Forelimb muscle (tissue), 1 donor: ENCODE measurements at places on chromosomes 13 and 19.

GRCh38 chr19:19719798-19720197, 13.1 kb downstream of the ZNF14 start:
- DNase-seq: no peak

GRCh38 chr19:4604912-4605311, 34.4 kb upstream of the TNFAIP8L1 start:
- no peak for DNase-seq

DNA sequence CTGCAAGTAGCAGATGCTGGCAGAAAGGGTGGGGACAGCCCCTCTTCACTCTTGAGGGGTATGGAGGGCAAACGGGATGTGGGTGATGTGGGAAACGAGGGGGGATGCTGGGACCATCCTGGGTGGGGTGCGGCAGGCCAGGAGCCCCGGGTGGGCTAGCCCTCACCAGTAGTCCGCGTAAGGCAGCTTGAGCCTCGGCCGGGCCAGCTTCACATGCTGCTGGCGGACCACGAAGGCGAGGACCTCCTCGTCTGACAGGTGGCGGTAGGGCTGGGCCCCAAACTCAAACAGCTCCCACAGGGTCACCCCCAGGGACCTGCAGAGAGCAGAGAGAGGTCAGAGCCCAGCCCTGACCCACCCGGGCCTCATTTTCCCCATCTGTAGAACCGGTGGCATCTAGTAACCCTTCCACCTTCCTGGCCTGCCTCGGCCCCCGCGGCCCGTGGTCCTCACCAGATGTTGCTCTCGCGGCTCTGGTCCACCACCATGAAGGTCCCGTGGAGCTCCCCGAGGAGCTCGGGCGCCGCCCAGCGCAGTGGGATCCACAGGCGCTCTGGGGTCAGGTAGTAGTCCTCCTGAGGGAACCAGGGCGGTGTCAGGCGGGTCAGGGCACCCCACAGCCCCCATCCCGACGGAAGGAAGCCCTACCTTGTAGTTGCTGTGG, 10.7 kb downstream of the LMTK3 start:
- DNase-seq: no peak

DNA sequence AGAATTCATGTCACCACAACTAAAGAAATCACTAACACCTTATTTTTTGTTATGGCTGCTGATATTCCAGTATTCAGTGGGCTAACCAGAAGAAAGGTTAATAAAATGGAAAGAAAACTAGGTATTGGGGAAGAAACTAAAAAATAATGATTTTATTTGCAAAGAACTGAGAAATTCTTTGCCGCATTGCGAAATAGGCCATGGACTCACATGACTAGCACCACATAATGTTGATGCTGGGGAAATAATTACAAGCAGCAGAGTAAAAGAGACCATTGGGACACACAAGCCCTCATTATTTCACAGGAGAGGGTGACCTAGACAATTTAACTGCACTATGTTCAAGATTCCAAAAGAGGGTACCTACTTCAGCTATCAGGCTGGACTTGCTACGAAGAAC, 1411.5 kb downstream of the SLITRK5 start:
- no peak for DNase-seq

DNA sequence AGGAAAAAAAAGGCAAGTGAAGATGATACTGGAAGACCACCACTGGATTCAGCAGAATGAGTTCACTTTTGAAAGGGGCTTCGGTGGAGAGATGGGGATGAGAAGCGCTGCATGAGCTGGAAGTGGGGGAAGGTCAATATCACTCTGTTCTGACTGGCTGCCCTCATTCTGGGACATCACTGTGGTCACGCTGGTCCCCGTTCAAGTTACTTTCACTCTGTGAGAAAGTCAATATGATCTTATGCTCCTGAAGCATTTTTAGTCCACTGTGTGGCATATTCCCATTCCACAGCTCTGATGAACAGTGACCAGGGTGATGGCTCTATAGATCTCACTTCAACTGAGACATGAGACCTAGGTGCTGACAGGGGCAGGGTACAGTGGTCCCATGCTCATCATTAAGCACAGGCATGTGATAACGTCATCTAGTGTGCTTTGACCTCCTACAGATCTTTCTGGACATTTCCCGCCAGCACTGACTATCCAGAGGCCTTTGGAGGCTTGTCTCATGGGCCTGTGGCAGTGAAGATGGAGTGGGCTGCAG, 40.2 kb upstream of the GPR183 start:
- DNase-seq: no peak

DNA sequence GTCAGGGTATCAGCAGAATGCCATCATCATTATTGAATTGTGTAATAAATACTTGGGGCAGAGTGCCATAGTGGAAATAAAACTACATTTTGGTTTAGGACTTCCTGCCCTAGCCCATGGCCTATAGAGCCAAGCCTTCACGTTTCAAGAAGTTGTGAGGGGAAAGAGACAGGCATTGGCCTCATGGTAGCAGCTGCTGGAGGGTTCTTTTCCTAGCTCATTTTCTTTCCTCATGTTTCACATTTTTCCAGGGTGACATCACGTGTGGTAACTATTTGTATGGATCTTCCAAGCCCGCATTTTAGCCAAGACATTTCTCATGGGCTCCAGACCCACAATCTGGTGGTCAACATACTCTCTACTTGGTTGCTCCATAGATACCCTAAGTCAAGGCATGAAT, 80.4 kb downstream of the LRCH1 start:
- DNase-seq: no peak

DNA sequence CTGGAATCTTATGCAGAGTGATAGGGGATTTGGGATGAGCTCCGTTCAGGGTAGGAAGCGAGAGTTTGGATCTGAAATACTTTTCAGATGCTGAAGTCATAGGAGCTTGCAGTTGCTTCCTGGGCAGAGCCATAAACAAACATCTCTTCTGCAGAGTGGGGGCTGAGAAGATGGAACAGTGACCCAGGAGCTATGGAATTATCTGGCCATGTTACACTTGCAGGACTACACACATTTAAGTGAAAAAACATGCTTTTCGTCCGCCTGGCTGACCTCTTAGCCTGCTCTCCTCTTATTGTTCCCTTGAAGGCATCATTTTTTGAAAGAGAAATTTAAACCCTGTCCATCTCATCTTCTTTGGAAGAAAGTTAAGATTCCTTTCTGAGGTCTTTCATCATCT, 40.7 kb downstream of the PSG11 start:
- DNase-seq: no peak

DNA sequence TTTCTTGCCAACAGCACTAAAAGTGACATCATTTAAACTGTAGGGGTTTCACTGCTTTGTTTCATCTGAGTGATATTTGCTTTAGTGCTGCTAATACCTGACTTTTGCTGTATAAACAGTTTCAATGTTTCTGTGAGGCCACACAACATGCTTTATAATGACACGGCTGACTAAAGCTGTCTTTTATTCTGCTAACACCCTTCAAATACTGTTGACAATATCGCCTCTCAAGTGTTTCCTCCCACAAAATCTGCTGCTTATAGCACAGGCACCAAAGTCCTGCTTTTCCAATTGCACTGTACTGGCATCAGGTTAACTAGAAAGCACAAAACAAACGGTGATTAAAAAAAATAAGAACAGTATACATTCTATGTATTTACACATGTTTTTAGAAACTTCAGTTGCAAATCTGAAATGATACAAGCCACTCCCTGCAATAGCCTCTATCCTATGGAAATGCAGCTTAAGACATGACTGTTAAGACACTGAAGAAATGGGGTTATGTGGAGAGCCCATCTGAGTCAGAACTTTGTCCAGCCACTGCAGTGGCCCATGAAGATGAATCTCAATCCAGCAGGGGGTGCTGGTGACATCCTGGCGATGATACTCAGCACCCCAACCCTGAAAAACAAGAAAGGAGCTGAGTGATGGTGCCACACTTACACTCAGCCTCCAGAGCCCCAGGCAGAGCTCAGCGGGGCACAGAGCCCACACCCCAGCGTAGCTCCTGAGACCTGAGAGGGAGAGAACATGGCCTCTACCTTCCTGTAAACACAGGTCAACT, 29.4 kb downstream of the RFXAP start:
- no peak for DNase-seq

DNA sequence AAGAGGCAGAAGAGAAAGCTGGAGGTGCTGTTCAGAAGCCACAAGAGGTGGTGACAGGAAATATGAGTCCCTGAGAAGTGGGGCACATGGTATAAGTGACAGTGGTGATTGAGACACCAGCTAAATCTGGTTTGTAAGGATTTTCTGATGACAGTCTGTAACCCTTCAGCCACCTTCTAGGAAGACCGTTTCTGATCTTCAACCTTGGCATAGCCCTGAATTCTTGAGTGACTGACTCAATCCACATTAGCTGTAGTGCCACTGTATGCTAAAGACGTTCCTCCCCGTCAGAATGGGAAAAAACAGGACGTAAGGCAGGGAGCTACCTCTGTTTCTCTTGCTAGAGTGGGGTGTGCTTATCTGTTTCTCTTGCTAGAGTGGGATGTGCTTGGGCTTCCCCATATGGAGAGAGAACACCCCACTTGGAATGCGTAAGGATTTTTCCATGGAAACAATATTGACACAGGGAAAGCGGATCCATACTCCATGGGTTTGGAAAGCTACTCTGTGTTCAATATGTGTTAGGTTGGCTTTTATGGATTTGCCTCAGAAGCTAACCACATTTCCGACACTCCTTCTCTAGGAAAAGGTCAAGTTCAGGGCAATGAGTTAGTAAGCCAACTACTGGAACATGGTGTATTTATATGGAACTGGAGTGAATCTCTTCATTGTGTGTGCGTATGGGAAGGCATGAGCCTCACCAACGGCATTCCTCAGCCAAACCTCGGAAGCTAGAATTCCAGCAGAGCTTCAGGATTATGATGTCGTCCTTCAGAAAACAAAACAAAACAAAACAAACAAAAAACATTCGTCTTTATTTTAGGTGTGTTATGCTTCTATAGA, 948.8 kb upstream of the SLC10A2 start:
- no peak for DNase-seq

- DNase-seq: no peak
These were observed 107.8 kb downstream of the ELF1 start for GRCh38 chr13:40911341-40911740.

DNA sequence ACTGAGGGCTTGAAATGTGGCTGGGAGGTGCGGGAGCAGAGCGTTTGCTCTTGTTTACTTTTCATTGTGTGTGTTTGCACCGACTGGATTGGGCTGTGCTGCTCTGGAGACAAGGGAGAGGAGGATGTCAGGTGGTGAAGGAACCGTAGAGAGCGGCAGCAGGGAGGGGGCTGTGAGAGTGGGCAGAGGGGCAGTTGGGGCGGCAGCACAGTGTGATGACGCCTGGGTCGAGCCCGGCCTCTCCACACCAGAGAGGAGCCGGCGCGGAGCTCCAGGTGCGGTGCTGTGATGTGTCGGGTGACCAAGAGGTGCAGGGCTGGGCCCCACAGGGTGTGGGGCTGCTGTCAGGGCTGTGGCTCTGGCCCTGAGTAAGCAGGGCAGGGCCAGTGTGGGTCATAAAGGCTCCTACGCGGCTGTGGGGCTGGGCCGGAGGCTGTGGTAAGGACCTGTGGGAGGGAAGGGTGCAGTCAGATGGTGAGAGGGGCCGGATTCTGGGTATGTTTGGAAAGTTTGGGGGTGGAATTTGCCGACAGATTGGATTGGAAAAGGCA, 10.5 kb downstream of the NAXD start:
- no peak for DNase-seq

- DNase-seq: no peak
These were observed 305.3 kb downstream of the IRS2 start for GRCh38 chr13:109481040-109481439.

- DNase-seq: no peak
These were observed 44.3 kb downstream of the BBC3 start for GRCh38 chr19:47186446-47187334.

DNA sequence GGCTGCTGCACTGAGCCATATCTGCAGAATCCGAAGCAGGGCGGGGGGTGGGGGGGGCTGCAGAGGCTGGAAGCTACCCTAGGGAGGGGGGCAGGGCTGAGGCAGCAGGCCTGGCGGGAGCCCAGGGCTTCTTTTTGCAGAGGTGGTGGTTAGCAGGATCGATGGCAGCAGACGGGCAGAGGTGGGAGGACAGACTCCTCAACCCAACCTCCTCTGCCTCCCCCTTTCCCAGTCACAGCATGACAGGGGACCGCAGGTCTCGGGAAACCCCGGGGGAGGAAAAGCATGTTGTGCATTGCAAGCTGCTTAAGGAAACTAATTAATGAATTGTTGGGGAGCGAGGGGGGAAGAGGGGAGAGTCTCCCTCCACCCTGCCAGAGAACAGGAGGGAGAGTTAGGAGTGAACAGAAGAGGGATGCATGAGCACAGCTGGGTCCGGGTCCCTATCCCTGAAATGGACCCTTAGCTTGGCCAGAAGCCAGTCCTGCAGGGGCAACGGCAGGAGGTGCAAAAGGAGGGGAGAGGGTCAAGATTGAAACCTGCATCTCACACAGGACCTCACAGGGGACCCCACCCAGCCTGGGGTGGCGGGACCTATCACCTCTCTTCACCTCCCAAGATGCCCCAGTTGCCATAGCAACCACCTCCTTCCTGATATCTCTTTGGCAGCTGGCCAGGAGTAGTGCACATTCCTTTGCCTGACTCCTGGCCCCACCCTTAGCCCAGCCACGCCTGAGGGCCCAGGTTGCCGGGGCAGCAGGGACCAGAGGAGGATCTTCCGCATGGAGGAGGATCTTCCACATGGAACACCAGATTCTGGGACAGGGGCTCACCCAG, 1.8 kb downstream of the FXYD7 start:
- no peak for DNase-seq

GRCh38 chr19:10096615-10096963, 5.9 kb downstream of the ANGPTL6 start:
- DNase-seq: no peak

DNA sequence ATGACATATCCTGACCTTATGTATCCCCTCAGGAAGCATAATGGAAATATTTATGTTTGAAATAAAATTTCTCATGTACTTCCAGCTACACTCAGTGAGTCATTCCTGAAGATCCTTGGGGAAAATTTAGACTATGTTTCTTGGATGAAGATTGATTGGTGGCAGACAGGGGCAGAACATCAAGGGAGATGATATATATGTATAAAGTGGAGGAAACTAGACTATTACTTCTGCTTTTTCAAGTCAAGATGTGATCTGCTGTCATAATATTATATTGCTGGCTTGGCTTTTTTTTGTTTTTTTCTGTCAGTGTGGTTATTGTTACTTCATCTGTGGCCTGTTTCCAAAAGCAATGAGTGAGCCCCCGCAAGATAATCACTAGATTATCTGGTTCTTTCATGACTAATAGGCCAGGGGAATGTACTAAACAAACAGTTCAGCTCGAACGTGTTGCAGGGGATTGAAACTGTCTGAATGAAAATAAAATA, 87.2 kb upstream of the TNFSF11 start:
- peak; percentile 9 for DNase-seq

- no peak for DNase-seq
These were observed 12.2 kb upstream of the MLLT1 start for GRCh38 chr19:6292006-6292405.

DNA sequence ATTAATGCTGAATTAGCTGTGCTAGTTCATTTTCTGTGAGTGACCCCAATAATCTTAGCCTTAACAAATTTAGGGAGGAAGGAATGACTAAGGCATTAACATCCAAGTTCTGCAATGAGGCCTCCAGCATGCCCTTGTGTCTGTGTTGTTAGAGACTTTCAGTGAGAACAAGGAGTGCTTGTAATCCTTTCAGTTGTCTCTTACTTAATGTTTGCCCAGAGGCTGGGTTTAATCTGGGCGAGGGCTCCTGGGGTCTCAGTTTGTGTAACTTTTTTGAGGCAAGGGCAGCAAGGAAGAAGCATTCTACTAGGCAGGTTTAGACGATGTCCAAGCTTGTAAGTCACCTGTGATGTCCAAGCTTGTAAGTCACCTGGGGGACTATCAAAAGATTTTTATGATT, 24.3 kb downstream of the CCNA1 start:
- no peak for DNase-seq
